ENCODE measurements at places on chromosomes 5 and 9. TPM values are rescaled to one million over a fixed set of nuclear protein-coding genes. Genes with fewer than 3 reads are reported as not detected.

DNA sequence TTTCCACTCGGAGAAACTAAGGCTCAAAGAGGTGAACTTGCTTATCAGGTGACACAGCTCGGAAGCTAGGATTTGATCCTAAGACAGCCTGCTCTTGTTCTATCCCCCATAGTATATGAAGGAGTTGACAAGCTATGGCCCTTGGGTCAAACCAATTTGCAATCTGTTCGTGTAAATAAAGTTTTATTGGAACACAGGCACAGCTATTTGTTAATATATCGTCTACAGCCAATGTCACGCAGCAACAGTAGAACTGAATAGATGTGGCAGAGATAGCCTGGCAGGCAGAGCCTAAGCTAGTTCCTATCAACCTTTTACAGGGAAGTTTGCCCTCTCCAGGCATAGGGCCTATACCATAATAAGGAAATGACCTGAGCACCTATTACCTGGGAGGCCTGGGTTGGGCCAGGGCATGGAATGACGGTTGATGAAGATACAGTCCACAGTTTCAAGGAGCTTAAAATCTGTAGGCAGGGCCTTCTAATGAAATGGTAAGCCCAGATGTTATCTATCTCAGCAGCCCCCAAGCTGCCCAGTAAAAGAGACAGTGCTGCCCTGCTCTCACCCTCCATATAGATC lies 179.0 kb downstream of the TTLL11 start:
- H3K36me3 ChIP-seq: peaks cover 8% of the 10 kb centered on the region
- no peaks in the 10 kb centered on the region for H3K27me3 ChIP-seq
- no peak overlapping the region for H3K4me3 ChIP-seq
- no peak for DNase-seq
- H3K4me1 ChIP-seq: no peaks in the 10 kb centered on the region

GRCh38 chr5:54602475-54602874 lies 84.9 kb downstream of the SNX18 start:
- no peak overlapping the region for H3K4me3 ChIP-seq
- DNase-seq: no peak
- no peaks in the 10 kb centered on the region for H3K27me3 ChIP-seq
- H3K36me3 ChIP-seq: no peaks in the 10 kb centered on the region
- no peak overlapping the region for H3K27ac ChIP-seq

Gene MEIKIN
- 1.1 TPM for polyA plus RNA-seq

Gene SLC36A1
- 13.4 TPM for polyA plus RNA-seq

DNA sequence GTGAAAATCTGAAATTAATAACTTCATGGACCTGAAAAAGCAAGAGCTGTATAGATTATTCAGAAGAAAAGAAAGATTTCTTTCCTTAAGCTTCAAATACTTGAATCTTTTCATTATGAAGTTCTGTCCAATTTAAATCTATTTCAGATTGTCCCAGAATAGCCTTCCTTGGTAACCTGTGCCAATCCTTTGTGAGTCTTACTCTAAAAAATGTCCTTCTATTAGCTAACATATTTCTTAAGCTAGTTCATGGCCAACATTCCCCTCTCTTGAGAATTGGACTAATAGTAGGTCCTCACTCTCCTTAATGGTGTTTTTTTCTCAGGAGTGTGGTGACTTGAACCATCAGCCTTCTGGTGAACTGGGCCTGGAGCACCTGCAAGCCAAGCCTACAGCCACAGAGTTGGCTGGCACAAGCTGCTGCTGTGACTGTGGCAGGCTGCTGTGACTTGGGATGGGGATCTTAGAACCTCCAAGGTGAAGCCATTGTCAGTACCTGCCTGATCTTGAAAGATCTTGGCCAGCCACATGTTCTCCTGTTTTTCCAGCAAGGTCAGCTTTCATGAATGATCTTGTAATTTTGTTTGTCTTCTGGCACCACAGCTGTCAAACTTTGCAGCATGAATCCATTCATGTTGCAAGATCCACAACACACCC lies 262.6 kb upstream of the MAP3K1 start:
- H3K36me3 ChIP-seq: no peaks in the 10 kb centered on the region
- no peaks in the 10 kb centered on the region for H3K27me3 ChIP-seq
- no peak overlapping the region for H3K4me3 ChIP-seq
- H3K27ac ChIP-seq: no peak overlapping the region
- no peaks in the 10 kb centered on the region for H3K4me1 ChIP-seq
- DNase-seq: no peak

Gene CDH9
- 5.7 TPM for polyA plus RNA-seq

- H3K4me3 ChIP-seq: no peak overlapping the region
- no peaks in the 10 kb centered on the region for H3K27me3 ChIP-seq
- no peaks in the 10 kb centered on the region for H3K4me1 ChIP-seq
Observed at GRCh38 chr5:83340511-83340918, 131.0 kb upstream of the VCAN start.

Gene CYLC2
- not detected for polyA plus RNA-seq

- no peaks in the 10 kb centered on the region for H3K27me3 ChIP-seq
- H3K36me3 ChIP-seq: no peaks in the 10 kb centered on the region
- no peak overlapping the region for H3K27ac ChIP-seq
- H3K4me1 ChIP-seq: no peaks in the 10 kb centered on the region
- no peak for DNase-seq
Observed at GRCh38 chr5:50623666-50624065, 42.8 kb upstream of the PARP8 start.

DNA sequence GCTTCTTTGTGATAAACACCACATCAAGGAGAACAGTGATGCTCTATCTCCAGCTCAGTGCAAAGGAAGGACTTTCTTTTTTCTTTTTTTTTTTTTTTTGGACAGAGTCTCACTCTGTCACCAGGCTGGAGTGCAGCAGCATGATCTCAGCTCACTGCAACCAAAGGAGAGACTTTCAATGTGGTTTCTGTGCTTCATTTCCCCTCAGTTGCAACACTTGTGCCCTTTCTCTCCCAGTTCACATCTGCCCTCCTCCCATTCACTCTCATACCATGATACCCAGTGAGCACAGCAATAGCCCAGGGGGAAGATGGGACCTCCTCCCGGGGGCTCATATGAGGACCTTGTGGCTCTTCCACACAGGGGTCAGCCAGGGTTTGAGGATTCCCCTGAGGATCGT lies 110.0 kb downstream of the MTRR start:
- H3K4me3 ChIP-seq: no peak overlapping the region
- no peaks in the 10 kb centered on the region for H3K36me3 ChIP-seq
- no peaks in the 10 kb centered on the region for H3K27me3 ChIP-seq
- DNase-seq: no peak

DNA sequence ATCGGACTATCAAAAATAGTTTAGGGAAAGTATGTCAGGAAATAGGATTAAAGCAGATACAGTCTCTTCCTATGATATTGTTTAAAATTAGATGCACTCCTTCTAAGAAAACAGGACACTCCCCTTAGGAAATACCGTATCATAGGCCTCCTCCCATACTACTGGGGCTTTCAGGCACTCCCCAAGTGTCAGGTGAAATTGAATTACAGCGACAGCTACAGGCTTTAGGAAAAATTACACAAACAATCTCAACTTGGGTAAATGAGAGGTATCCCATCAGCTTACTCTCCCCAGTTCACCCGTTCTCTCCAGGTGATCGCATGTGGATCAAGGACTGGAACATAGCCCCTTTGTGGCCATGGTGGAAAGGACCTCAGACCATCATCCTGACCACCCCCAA lies 110.4 kb upstream of the EPB41L4A start:
- H3K27me3 ChIP-seq: no peaks in the 10 kb centered on the region
- H3K4me1 ChIP-seq: no peaks in the 10 kb centered on the region

- H3K27ac ChIP-seq: no peak overlapping the region
- H3K4me3 ChIP-seq: no peak overlapping the region
- H3K36me3 ChIP-seq: no peaks in the 10 kb centered on the region
- H3K27me3 ChIP-seq: peaks cover 2% of the 10 kb centered on the region
- H3K4me1 ChIP-seq: peaks cover 4% of the 10 kb centered on the region
- no peak for DNase-seq
Observed at GRCh38 chr5:178069909-178070308, 43.4 kb upstream of the N4BP3 start.

- no peaks in the 10 kb centered on the region for H3K27me3 ChIP-seq
- DNase-seq: no peak
- H3K36me3 ChIP-seq: no peaks in the 10 kb centered on the region
- peaks cover 4% of the 10 kb centered on the region for H3K4me1 ChIP-seq
- H3K27ac ChIP-seq: no peak overlapping the region
Observed at GRCh38 chr9:27672718-27673117, 99.4 kb upstream of the C9orf72 start.

Gene INIP
- polyA plus RNA-seq: 25.9 TPM

DNA sequence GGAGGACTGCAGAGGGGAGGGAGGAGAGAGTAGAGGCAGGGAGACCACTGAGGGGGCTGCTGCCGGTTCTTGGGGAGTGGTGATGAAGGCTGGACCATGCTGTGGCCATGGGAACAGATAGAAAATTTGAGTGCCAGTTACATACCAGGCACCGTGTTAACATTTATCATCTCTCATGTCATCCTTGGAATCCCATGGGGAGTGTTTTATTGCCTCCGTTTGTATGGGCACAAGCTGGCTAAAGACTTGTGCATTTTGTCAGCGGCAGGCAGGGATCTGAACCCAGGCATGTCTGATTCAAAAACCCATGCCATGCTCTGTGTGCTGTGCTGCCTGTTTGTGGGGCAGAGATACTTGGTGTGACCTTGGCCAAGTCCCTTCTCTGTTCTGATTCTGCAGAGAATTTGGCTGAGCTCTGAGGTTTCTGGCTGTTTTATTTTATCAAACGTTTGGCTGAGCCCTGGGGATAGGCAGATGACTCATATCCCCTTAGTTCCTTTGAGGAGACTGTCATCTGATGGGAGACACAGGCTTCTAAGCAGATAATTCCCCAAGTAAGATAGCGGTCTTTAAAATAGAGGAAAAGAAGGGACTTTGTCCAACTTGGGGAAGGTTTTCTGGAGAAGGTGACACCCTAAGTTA lies 22.2 kb downstream of the COL27A1 start:
- no peak overlapping the region for H3K27ac ChIP-seq
- peaks cover 48% of the 10 kb centered on the region for H3K4me1 ChIP-seq
- H3K4me3 ChIP-seq: no peak overlapping the region
- no peaks in the 10 kb centered on the region for H3K27me3 ChIP-seq
- peaks cover 19% of the 10 kb centered on the region for H3K36me3 ChIP-seq

Gene LHX2
- polyA plus RNA-seq: 1.00 TPM

- no peak overlapping the region for H3K27ac ChIP-seq
- no peaks in the 10 kb centered on the region for H3K36me3 ChIP-seq
- no peak overlapping the region for H3K4me3 ChIP-seq
- no peaks in the 10 kb centered on the region for H3K27me3 ChIP-seq
- H3K4me1 ChIP-seq: no peaks in the 10 kb centered on the region
Observed at GRCh38 chr5:32831624-32832023, 120.5 kb downstream of the NPR3 start.

- no peaks in the 10 kb centered on the region for H3K36me3 ChIP-seq
- no peak for DNase-seq
- peaks cover 5% of the 10 kb centered on the region for H3K4me1 ChIP-seq
- H3K27me3 ChIP-seq: no peaks in the 10 kb centered on the region
- H3K4me3 ChIP-seq: no peak overlapping the region
Observed at GRCh38 chr9:87270221-87270847, 227.3 kb upstream of the DAPK1 start.

- H3K4me3 ChIP-seq: no peak overlapping the region
- DNase-seq: no peak
- peaks cover 7% of the 10 kb centered on the region for H3K4me1 ChIP-seq
- no peak overlapping the region for H3K27ac ChIP-seq
- no peaks in the 10 kb centered on the region for H3K27me3 ChIP-seq
Observed at GRCh38 chr5:87951661-87952060, 317.0 kb downstream of the TMEM161B start.

- no peak overlapping the region for H3K27ac ChIP-seq
- no peaks in the 10 kb centered on the region for H3K36me3 ChIP-seq
Observed at GRCh38 chr5:120103495-120103894, 360.6 kb upstream of the PRR16 start.
